Activated naive CD4-positive, alpha-beta T cell treated with Interleukin-2 at 50 U/mL for 16 hours (primary cell): ENCODE measurements at places on chromosomes 2 and 18.

DNA sequence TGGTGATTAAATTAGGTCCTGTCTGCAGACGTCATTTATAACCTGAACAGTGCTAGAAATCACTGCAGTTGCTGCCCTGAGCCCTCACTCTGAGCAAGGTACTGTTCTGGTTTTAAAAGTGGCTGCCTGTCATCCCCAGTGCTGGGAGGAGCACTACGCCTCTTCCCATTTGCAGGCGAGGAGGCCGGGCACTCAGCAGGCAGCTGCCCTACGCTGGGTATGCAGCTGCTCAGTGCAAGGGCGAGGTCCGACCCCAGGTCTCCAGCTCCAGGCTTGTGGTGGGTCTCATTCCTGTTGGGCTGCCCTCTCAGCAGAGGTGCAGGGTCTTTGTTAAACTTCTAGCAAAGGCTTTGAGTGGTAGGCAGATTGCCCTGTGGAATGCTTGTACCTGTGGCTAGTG is 15.7 kb downstream of the CNDP2 start:
- DNase-seq: no peak

DNA sequence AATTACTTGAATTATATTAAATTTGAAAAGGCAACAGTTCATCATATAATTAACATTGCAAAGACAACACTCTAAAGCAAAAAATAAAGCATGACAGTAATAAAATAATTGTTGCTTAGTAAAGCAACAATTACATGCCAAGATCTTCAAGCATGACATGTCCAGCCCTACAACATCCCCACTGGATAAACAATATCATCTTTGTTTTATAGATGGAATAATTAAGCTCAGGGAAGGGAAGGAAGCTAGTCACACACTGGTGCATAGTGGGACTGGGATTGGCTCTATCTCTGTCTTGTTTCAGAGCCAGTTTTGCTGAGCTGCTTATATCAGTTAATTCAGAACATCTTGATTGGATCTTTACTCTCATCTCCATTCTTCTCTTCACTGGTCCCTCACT is 49.9 kb upstream of the PARD3B start:
- DNase-seq: no peak

DNA sequence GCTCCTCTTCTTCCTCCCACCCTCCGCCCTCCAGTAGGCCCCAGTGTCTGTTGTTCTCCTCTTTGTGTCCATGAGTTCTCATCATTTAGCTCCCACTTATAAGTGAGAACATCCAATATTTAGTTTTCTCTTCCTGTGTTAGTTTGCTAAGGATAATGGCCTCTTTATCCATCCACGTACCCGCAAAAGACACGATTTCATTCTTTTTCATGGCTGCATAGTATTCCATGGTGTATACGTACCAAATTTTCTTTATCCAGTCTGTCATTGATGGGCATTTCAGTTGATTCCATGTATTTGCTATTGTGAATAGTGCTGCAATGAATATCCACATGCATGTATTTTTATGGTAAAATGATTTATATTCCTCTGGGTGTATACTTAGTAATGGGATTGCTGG is 82.2 kb downstream of the COPS8 start:
- DNase-seq: no peak

DNA sequence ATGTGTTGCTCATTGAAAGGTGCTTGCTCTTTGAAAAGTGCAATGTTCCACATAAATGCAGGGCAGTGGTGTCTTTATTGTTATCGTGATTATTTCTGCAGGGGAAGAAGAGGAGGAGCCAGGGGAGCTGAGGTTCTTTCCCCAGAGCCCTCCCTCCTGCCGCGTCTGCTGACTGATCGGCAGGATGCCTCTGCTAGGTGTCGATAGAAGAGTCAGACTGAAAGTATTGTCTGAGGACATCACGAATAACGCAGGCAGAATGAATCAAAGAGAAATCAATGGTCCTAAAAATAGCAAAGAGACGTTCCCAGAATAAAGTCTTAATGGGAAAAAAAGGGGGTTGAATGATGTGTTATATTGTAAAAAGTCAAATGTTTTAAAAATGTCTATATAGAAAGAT is 47.4 kb upstream of the SIX3 start:
- DNase-seq: no peak

DNA sequence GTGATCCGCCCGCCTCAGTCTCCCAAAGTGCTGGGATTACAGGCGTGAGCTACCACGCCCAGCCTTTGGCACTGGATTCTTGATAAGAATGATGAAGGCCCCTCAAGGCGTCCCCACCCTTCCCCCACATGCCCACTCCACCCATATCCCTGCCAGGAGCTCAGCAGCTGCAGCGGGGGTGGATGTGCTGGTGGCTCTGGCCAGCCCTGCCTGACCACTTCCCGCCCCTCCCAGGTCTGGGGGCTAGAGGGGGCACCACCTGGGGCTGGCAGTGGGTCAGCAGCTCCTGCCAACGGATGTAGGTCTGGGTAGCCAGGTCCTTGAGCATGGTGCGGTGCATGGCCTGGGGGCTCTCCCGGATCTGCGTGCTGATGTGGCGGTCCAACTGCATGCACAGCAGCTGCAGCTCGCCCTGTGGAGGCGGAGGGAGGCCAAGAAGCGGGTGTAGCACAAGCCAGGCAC is 7.8 kb upstream of the SEMA4C start:
- no peak for DNase-seq

- DNase-seq: no peak
Observed at GRCh38 chr2:135245071-135245470, 193.0 kb downstream of the RAB3GAP1 start.

DNA sequence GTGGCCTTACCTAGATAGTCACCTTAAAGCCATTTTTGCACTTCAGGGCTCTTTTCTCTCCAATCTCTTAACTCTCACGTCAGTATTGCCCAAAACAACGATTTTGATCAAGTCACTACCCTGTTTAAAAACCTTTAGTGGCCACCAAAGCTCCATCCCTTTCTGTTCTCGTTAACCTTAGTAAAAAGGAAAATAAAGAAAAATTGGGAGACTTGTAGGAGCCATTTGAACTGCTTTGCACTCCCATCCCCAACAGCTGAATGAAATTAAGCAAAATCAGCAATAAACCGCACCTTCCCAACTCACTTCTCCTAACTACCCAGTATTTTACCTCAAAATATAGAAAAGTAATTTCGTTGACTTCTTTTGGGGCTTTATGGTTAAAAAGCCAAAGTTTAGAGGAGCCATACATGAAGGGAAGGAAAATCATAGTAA is 686 bp upstream of the ARL5A start:
- DNase-seq: no peak

- no peak for DNase-seq
Observed at GRCh38 chr2:41873102-41874031, 174.5 kb upstream of the PKDCC start.

GRCh38 chr2:11103984-11104793 is 51.1 kb upstream of the SLC66A3 start:
- peak; percentile 66 for DNase-seq
